ENCODE measurements at places on chromosomes 7 and 10.

DNA sequence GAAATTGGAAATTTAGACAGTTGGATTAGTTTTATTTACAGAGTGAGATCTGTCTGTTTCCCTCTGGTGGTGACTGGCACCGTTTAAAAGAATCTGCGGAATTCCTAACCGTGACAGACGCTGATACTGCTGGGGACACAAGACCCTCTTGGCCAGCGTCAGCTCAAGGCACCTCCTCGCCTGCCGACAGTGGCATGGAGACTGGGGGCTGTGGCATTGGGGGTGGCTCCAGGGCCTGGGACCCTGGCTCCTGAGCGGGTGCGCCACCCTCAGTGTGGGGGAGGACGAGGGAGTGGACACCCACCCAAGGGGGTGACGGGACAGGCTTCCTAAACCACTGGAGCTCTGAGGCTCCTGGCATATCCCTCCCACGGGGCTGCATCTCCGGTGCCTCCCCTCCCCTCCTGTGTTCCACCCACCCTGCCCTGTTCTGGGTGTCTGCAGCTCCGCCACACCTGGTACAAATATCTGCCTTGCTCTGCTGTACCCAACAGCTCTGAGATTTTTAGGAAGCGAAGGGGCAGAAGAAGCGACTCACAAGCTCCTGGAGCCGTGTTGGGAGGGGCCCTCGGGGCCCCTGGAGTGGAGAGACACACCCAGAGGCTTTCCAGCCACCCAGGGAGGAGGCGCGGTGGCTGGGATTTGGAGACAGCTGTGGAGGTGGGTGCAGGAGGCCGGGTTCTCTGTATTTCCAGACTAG, 178.7 kb downstream of the DNAJB6 start:
- DNase-seq: no peak

GRCh38 chr10:79031723-79032122, 37.0 kb upstream of the ZMIZ1 start:
- DNase-seq: no peak

- DNase-seq: no peak
Observed at GRCh38 chr7:156725073-156725472, 84.5 kb downstream of the RNF32 start.

GRCh38 chr7:127844707-127845331, 186.4 kb downstream of the LRRC4 start:
- DNase-seq: no peak

DNA sequence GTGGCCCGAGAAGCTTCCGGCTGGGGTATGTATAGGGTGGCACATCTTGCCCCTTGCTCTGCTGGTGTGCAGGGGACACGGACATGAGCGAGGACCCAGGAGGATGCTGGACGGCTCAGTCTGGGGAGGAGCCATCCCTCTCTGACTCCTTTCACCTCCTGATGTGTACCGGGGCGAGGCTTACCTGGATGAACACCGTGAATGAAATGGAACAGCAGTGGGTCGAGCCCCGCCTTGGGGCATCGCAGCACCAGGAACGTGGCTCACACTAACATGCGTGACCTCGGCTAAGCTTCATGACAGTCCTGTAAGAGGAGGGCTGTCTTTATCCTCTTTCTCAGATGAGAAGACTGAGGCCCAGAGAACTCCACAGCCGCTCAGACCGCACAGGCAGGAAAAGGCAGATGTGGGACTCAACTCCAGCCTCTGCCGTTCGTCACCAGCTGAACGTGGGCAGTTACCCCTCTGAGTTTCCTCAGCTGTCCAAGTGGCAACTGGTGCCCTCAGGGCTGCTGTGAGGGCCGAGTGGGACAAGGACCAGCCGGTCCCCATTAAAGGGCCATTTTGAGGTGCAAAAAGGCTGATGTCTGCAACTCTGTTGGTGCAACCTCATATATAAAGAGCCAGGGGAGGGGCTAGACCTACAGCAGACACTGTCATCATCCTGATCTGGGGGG, 54.5 kb downstream of the INSIG1 start:
- DNase-seq: peak; percentile 19

DNA sequence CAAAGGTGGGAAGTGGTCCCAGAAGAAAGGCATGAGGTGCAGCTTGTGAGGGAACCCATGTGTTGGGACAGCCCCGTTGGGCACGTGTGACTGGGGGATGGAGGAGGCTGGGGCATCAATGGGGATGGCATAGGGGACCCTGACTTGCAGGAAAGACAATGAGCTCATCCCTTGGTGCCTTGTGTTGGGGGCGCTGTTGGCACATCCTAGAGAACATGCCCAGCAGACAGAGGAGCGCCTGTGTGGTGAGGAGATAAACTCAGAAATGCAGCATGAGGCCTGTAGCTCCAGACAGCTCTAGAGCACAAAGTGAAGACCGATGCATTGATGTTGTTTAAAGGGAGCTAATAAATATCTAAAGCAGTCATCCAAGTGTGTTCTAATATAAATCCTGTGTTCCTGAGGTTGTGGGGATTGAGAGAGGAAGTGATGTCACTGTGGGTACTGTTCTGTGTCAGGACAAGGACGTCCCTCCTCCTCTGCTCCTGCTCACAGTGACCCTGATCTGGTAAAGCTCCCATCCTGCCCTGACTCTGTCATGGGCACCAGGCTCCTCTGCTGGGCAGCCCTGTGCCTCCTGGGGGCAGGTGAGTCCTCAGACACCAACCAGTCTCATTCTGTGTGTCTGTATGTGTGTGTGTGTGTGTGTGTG, 126.1 kb upstream of the PRSS58 start:
- no peak for DNase-seq
